ENCODE measurements at places on chromosomes 3 and 15.

DNA sequence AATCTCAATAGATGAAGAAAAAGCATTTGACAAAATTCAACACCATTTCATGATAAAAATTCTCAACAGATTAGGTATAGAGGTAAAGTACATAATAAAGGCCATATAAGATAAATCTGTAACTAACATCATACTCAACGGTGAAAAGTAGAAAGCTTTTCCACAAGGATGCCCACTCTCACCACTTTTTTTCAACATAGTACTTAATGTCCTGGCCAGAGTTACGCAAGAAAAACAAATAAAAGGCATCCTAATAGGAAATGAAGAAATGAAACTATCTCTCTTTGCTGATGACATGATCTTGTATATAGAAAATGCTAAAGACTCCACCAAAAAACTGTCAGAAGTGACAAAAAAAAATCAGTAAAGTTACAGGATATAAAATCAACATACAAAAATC lies 33.0 kb downstream of the THBS1 start:
- no peak for DNase-seq

DNA sequence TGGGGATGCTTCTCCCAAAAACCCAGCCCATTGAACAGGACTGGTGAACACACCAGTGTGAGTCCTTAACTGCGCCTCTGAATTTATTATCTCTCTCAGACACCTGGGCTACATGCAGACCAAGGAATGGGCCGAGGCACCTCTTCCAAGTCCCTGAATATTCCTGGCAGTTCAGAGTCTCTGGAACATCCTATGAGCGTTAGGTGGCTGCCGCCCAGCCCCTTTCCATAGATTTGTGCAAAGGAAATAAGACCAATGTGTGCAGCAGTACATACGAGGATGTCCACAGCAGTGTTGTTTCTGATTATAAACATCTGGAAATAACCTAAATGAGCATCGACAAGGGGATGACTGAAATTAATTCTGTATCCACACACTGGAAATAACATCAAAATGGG lies 104.9 kb upstream of the RPL32 start:
- DNase-seq = no peak

GRCh38 chr3:28262001-28262400 lies 20.6 kb downstream of the CMC1 start:
- no peak for DNase-seq

- peak; percentile 77 for DNase-seq
Observed at GRCh38 chr3:42831321-42831713, 22.1 kb downstream of the ACKR2 start.

DNA sequence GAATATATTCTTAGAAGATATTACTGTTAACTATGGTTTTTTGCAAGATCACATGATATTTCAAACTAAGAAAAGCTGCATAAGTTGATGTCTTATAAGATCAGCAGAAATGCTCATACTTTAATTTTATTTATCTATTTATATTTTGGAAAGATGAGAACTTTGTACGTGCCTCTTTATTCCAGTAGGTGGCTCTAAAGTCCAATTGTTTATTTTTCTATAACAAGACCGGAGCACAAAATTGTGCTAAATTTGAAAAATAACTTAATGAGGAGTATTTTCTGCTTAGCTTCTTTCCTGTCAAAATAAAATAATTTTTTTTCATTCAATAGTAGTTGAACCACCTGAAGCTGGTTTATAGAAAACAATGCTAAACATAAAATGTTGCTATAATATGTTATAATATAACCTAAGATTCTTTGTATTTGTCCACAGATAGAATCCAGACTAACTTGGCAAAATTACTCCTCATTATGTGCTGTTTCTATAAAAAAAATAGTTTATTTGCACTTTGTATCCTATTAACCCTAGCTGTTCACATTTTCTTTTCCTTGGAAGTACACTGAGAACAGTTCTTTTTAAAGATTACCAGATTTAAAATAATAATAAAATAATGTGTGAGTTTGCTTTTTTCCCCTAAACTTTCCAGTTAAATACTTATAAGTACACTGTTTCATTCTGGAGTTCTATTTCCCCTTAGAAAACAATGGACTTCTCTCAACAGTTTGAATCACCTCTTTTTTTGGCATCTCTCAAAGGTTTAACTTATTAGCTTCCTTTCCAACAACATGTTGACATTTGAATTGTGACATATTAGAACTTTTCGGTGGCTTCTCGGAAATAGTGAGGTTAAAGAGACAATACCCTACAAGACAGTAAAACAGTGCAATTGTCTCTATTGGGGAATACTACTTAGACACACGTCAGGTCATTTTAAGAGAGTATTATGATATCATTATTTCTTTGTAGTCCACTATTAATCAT lies 530.0 kb downstream of the MECOM start:
- DNase-seq = no peak

GRCh38 chr15:80531796-80532195 lies 127.6 kb downstream of the ARNT2 start:
- DNase-seq = no peak

DNA sequence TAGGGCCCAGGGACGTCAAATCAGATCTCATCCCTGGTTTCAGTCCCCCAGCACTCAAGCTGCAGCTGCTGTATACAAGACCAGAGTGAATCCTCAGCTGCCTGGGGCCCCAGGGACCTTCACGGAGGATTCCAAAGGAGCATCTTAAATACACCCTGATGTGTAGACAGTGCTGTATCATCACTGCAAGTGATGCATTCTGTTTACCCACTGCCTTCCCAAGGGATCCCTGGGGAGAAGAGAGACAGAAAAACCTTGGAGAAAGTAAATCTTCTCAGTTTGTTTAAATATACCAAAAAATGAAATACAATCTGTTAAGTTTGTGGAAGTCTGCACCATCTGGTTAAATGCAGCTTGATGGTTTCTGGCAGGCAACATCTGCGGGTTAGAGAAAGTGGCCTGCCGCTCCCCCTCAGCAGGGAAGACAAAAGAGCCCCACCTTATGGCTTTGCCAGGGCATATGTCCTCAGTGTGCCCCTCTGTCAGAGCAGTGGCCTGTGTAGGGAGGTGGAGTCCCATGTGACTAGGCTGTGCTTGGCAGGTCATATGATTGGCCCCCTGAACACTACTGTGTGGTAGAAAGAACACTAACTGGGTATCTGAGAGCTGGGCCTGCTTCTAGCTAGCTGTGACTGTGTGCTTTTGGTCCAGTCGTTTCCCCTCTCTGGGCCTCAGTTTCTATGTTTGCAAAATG lies 222.2 kb upstream of the TRIM42 start:
- DNase-seq = no peak

DNA sequence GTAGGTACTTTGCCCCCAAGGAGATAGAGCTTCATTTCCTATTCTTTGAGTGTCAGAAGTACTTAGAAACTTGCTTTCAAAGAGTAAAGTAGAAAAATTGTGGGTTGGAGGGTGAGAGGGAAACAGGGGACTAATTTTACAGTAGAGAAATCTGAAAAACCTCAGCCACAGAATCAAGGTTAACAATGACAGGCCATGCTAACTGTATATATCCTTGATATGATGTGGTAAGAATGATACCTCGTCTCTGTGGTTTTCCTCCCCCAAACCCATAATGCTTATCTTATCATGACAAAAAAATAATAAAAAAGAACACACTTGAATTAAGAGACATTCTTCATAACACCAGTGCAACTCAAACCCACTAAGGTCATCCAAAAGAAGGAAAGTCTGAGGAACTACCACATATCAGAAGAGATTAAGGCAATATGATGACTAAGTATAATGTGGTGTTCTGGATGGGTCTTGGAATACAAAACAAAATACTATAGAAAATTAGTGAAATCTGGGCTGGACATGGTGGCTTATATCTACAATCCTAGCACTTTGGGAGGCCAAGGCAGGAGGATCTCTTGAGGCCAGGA lies 360.4 kb downstream of the ULK4 start:
- DNase-seq = no peak

Measured in activated T-cell treated with anti-CD3 and anti-CD28 coated beads, Interleukin-2, amount 50 U/mL, for 24 hours (primary cell).